ENCODE measurements at places on chromosomes 2 and 18.

DNA sequence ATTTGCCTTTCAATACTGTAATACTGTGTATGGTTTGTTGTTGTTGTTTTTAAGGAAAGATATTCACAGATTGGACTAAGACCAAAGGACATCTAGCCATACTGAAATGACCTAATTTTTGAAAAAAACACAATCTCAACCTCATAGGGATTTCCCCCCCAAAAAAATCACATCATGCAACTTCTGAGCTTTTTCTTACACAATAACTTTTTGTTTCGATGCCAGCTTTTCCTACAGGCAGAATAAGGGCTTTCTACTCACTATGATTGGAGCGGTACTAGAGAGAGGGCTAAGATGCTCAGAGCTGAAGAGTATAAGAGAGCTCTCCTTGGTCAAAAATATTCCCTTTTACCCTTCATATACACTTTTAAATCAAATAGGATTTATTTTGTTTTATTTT lies 32.4 kb upstream of the SLC3A1 start:
- no peak for DNase-seq

DNA sequence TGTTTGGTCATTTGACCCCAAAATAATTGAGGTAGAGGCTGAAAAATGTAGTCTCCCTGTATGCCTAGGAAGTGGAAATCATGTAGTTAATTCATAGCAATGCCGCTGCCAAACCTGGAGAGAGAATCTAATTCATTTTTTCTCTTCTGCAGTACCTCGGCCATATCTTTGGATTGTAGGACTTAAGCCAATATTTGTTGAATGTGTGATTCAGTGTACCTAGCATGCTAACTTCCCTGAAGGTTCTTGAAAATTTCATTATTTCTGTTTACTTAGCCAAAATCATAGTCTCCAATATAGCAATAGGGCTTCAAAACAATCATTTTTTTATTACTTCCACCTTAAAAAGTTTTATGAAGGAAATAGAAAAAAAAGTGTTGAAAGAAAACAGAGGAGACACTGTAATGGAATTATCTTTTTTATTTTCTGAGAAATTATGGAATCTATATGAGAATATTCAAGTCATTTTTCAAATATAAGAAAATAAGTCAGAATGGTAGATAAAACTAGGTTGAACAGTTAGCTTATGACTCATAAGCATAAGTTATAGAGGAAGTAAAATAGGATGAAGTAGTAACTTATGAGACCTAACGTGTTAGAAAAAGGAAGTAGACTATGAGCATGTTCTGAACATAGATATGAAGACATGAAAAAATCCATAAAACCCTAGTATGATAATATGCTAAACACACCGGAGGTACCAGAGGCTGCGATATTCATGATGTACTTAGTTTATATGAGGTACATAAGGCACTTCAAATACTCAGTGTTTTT lies 35.2 kb upstream of the CDH19 start:
- no peak for DNase-seq

GRCh38 chr2:128250229-128251025 lies 68.2 kb downstream of the HS6ST1 start:
- DNase-seq = no peak

GRCh38 chr2:167381349-167381748 lies 493.1 kb downstream of the XIRP2 start:
- no peak for DNase-seq

- no peak for DNase-seq
Measured at GRCh38 chr2:154331784-154332183, 366.7 kb upstream of the KCNJ3 start.
